ENCODE measurements at places on chromosomes 3 and 15.

DNA sequence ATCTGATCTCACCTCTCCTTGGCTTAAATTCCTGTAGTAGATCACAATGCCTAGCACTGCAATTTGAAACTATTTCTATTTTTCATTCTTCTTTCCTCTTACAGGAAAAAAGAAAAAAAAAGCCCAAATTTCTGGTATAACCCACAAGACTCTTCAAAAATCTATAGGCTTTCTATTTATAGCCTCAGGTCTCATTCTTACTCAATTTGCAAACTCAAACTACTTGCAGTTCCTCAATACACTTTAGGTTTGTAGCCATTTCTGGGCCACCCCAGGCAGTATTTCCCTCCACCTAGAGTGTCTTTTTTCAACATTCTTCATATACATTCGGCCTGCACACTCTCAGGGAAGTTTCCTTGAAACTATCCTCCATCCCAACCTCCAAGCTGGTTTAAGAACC lies 169.0 kb downstream of the TBC1D5 start:
- DNase-seq, result no peak

GRCh38 chr3:7190095-7190494 lies 329.2 kb downstream of the GRM7 start:
- DNase-seq, result no peak

DNA sequence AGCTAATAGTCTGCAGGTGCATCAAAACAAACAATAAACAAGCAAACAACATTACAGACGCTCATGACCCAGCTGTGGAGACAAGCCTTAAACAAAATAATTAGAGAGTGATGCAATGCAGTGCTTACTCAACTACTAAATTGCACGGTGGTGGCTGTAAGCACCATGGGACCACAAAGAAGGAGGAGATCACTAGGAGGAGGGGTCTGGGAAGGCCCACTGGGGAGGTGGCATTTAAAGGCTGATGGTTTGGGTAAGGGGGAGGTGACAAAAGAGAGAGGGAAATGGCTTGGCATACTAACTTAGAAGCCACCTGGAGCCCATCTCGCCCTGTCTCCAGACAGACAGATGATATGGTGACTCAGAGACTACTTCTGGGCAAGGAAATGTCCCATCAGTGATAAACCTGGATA lies 516.7 kb downstream of the FOXP1 start:
- DNase-seq, result no peak

GRCh38 chr15:68330416-68330815 lies 52.9 kb downstream of the FEM1B start:
- DNase-seq, result no peak

DNA sequence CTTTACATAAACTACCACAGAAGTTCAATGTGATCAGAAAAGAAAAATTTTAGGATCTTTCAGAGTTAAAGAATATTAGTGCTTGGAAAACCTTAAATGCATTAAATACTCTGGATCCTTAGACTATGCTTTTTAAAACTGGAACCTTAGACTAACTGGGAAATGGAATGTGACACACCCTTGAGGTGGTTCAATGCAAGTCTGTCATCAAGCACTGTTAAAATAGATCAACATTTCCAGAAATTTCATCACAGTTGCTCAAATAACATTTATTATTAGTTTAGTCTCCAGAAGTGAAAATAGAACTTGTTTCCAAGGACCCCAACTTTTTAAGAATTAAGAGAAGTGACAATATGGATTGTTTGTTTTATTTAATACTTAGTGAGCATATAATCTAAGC lies 71.8 kb downstream of the GAP43 start:
- no peak for DNase-seq

- DNase-seq, result peak; percentile 14
Measured at GRCh38 chr3:94234177-94234788, 171.4 kb downstream of the NSUN3 start.

- no peak for DNase-seq
Measured at GRCh38 chr3:58016710-58017109, 8.5 kb downstream of the FLNB start.
